NCI-H2029 treated with DMSO at 0.1 percent for 48 hours (cell line): ENCODE measurements at places on chromosomes 6 and 20.

- peak; percentile 42 for DNase-seq
Observed at GRCh38 chr6:37192666-37193065, 22.7 kb downstream of the PIM1 start.

- DNase-seq: no peak
Observed at GRCh38 chr6:86706449-86706848, 230.9 kb upstream of the HTR1E start.

GRCh38 chr6:18427296-18427695, 40.1 kb downstream of the RNF144B start:
- DNase-seq: no peak

DNA sequence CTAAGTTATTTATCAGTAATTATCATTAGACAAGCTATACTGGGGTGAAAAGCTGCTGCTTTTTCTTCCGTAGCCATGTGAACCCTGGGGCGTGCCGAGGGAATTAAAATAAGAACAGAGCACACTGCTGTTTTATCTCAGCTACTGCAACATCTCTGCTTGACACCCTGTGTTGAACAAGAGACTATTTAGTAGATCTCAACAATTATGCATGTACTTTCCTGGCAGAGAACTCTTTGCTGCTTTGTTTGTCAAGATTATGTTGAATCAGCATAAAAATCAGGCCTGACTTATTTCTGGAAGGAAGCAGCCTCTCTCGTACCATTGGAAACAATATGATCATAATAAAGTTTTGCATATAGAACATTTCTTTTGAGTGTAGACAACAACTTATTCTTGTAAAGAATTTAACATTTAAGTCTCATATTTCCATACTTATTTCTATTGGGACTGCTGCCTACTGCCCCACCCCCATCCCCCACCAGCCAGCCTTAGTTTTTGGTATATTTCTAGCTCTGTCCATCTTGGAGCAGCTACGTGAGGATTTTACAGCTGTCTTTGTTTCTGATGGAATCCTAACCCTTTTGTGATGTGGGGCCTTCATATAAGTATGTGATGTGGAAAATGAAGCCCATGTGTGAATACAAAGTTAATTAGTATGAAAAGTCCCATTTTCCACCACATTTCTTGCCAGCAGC, 1011.4 kb downstream of the KIF16B start:
- no peak for DNase-seq

DNA sequence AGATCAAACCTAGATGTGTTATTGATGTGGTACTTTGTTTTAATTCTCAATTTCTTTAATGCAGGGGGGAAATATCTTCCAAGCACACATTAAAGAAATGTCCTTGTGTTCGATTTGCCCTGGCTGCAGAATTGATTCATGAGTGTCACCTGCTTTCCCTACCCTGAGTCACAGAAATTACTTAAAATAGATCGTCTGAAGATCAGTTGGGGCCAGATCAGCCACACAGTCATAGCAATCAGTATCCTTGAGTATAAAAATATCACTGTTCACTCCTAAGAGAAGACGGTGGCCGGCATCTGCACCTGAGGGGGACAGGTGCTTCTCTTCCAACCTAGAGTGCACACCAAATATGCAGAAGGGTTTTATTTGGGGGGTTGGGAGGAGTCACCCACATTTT, 115.2 kb upstream of the RIN2 start:
- no peak for DNase-seq

DNA sequence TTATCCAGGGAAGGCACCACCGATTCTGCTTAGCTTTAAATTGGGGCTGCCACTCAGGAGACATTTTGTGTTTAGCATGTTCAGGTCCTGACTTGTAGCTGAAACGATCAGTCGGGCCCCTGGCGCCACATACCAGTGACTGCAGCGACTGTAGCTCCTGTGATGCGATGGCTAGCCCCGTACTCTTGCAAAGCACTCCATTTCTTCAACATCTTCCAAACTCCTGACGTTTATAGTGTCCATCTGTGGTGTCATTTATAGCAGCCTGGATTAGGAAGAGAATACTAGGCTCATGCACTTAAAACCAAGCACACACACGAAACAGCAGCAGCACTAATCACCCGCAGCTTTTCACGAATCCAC, 13.0 kb downstream of the POU3F2 start:
- no peak for DNase-seq

- peak; percentile 80 for DNase-seq
Observed at GRCh38 chr6:125987026-125987617, 782 bp downstream of the TRMT11 start.

GRCh38 chr6:114436691-114437090, 93.9 kb upstream of the HS3ST5 start:
- DNase-seq: no peak

GRCh38 chr6:137950581-137950980, 83.5 kb downstream of the TNFAIP3 start:
- DNase-seq: no peak

DNA sequence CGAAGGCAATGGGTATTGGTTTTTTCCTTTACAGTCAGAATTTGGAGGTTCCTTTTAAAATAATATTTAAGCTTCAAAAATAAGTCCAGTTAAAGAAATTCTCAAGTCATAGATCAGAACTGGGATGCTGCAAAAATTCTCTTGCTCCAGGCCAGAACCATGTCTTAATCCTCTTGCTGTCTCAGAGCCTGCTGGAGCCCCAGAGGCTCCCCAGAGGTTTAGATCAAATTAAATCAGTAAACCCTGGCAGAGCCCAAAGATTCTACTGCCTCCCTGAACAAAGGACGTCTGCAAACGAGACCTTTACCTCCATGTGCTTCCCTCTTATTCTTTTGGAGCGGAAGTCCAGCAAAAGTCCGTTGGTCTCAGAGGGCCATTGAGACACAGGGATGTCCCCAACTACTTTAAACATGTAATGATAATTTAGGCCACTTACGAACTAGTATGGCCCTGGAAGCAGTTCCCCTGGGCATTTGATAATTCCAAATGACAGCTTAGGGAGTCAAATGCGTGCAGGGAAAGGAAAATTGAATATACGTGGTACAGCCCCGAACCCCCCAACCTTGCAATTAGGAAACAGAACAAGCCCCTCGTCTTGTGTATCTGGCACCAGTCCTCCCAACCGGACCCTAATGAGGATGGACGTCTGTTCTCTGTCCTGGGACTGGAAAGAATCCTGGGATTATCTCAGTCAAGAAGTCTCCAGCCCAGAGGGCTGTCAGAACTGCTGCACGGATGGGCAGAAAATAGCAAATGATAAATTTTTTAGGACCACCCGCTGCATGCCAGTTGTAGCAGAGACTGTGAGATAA, 31.5 kb downstream of the SULF2 start:
- DNase-seq: no peak

GRCh38 chr20:50673146-50673465, 18.2 kb downstream of the RIPOR3 start:
- no peak for DNase-seq

DNA sequence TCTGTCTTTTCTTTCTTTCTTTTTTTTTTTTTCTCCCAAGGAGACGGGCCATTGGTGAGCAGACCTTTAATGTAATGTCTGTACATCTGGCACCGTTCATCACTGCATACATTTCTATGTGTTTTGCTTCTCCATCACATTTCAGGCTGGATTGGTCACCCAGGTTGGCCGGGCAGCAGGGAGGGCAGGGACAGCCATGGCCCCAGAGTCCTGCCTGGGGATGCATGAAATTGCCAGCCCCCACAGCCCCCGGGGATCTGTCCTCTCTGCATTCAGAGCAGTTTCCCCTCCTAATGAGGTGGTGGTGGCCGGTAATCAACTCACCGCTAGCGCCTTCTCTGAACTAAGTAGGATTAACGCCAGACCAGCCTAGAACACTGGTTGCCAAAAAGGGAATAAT, 50.4 kb downstream of the APCDD1L start:
- no peak for DNase-seq

- DNase-seq: no peak
Observed at GRCh38 chr20:22226849-22227700, 357.3 kb downstream of the FOXA2 start.

DNA sequence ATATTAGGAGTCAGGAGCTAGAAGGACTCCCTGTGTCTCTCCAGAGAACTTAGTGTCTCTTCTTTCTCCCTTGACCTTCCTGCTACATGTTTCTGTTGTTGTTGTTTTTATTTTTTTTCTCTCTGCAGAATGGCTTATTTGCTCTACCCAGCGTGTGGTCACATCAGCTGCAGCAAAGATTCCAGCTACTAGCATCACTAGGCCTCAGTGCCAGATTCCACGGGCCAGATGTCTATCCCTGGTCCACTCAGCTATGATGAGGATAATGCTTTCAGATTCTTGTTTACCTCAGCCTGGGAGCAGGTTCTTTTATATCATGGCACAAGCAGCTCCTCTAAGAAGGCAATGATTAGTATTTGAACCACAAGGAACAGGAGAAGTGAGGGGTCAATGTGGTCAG, 110.0 kb downstream of the PLCB1 start:
- DNase-seq: no peak

DNA sequence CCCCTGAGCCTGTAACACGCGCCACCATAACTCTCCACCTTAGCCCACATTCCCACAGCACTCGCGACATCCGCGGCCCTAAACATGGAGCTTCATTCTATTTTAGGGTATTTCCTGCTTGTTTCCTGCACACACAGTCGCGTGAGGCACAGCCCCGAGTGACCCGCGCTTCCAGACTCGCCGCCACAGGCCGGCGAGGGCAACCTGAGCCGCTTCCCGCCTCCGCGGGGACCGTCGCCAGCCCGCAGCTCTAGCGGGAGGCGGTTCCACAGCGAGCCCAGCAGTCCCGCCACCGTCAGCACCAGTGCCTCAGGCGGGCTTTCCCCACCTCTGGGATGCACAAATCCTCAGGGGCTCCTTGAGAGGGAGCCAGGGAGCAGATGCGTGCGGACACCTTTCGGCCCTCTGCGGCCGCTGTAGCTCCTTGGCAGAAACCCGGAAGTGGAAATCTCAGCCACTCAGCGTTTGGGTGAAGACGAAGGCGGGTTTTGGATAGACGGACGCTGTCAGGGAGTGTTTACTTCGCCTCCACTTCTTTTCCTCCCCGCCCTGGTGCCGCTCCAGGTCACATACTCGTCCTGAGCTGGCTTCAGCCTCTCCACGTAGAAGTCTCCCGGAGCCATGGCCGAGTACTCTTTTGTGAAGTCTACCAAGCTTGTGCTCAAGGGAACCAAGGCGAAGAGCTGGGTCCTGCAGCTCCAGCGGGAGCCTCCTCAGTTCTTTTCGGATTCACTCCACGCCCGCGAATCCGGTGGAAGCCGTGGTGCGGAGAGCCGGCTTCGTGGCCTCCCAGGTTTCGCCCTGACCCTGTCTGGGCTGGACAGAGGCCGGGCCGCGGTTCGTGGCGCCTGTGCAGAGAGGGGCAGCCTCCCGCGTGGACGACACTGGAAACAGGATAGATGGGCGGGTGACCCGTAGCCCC, 2177.4 kb upstream of the DEFB115 start:
- no peak for DNase-seq

- no peak for DNase-seq
Observed at GRCh38 chr20:59670786-59671492, 66.6 kb downstream of the PHACTR3 start.

DNA sequence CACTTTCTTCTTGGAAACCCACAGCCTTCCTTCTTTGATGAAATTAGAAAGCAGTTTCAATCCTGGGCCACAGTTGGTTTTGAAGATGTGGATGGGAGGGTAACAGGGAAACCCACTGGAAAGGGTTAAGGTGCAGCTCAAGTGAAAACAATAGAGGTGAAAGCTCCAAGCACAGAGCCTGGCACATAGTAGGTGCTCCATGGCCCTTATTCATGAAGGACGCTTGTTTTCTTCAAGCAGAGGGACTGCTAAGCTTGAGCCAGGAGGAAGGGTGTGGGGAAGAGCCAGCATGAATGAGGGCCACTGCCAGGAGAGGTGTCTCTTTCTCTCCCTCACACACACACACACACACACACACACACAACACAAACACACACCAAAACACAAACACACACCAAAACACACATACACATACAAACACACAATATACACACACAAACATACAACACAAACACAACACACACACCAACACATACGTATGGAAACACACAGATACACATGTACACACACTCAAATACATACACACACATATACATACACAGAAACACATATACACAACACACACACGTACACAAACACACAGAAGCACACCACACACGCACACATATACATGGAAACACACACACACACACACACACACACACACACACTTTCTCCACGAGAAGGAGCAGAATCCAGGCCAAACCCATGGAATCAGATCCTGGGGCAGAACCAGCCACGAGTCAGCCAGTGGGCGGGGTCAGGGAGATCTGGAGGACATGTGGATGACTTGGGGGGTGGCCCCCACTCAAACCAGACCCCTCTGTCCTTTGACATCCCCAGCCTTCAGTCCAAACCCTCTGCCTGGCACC, 23.7 kb upstream of the RBPJL start:
- DNase-seq: no peak
